ENCODE measurements at places on chromosomes 3 and 15.

DNA sequence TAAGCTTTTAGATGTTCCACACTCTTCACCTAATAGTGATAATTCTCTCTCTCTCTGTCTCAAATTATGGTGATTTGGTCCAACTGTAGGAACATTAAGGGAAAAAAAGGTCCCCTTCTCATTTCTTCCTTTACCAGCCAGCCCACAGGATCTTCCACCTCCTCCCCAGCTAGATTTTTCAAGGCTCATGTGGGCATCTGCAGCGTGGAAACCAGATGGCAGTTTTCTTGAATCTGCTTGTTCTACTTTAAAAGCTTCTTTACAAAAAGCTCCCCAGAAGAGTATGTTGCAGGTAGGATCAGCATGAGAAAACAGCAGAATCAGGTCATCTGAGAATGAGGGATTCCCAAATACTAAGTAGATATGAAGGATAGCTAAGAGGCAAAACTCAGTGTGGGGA, 208.6 kb upstream of the PFN2 start:
- DNase-seq: no peak

GRCh38 chr15:79944622-79945021, 26.4 kb downstream of the BCL2A1 start:
- no peak for DNase-seq

- DNase-seq: no peak
Observed at GRCh38 chr15:66482539-66482938, 15.0 kb downstream of the SNAPC5 start.

DNA sequence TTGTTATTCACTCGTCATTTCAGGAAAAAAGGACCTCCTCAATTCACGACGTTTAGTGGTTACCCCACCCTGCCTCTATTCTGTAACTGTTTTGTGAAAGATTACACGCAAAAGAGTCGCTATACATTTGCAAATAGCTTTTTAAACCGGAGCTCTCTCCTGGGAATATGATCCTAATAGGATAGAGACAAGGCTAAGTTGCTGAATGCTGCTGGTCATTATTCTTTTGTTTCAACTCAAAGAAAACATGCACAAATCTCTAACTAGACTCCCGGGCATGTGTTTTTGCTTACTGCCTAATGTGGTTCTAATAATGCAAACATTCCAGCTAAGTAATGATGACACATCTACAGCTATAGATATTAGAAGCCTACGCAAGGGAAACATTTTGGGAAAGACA, 214.6 kb upstream of the MDFIC2 start:
- no peak for DNase-seq

DNA sequence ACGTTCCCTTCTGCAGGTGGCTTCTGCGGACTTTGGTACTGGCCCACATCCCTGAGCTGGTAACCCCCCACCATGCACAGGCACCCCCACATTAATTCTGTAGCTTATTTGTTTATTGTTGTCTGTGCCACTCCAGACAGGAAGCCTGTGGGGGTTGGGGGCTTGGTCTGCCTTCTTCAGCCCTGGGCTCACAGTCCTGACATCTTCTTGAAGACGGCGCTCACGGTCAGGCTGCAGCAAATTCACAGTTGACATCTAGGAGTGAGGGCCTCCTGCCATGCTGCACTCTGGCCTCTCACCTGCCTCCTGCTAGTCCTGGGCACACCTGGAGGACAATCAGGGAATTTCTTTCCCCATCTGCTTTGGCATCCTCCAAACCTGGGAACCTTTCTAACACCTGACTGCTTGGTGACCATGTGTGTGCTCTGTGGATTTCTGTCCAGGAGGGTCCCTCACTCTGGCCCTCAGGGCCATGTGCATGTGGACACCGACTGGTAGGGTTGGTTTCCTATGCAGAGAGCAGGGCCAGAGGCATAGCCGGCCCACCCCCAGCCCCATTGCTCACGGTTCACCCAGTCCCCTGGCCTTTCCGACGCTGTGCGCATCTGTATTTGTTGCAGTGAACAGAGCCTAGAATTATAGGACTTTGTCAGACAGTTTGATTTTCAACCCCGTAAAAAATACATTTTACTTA, 68.8 kb downstream of the APBA2 start:
- DNase-seq: no peak

GRCh38 chr15:45023659-45024225, 747 bp downstream of the SORD start:
- DNase-seq: peak; percentile 31

DNA sequence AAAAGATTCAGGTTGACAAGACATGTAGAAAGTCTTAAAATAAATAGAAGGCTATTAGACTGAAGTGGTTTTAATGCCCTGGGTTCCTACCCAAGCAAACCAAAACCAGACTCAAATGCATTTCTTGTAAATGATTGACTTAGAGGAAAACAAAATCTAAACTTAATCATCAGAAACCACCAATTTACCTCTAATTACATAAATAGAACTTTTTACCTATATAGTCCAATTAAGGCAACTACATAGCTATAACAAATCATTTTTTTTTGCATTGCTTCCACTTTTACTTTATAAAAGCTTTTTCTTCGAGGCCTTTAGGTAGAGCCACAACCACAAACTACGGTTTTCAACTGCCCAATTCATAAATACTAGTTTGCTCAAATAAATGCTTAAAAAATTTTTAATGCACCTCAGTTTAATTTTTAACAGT, 231.3 kb upstream of the ARHGEF26 start:
- no peak for DNase-seq

GRCh38 chr3:41521010-41521655, 321.8 kb downstream of the CTNNB1 start:
- no peak for DNase-seq

- DNase-seq: no peak
Observed at GRCh38 chr15:63506537-63507035, 2.2 kb downstream of the USP3 start.

GRCh38 chr3:7754653-7755441, 746.8 kb upstream of the LMCD1 start:
- no peak for DNase-seq

GRCh38 chr3:61425356-61425755, 136.0 kb upstream of the PTPRG start:
- no peak for DNase-seq

- no peak for DNase-seq
Observed at GRCh38 chr15:76386178-76386577, 49.6 kb downstream of the ISL2 start.

GRCh38 chr15:80157215-80157614, 4.4 kb downstream of the FAH start:
- no peak for DNase-seq

DNA sequence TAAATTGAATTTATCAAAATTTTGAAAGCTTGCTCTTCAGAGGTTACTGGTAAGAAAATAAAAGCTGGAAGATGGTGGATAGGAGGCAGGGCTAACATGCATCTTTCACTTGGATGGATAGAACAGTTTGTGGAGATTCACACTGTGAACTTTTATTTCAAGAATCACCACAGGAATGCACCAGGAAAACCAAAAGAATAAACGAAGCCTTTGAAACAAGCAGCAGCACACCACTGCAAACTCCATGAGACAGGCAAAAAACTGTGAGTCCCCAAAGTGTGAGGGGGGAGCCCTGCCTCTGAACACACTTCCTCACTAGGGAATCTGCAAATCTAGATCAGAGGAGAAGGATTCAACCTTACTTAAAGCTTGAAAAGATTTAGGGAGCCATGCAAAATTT, 122.2 kb downstream of the RTP4 start:
- DNase-seq: no peak

Measured in SJSA1 (cell line).